ENCODE measurements at places on chromosomes 2 and 18.

GRCh38 chr2:241809383-241810306, 652 bp downstream of the NEU4 start:
- no peak for DNase-seq

- no peak for DNase-seq
Measured at GRCh38 chr18:36333414-36333813, 35.9 kb downstream of the FHOD3 start.

DNA sequence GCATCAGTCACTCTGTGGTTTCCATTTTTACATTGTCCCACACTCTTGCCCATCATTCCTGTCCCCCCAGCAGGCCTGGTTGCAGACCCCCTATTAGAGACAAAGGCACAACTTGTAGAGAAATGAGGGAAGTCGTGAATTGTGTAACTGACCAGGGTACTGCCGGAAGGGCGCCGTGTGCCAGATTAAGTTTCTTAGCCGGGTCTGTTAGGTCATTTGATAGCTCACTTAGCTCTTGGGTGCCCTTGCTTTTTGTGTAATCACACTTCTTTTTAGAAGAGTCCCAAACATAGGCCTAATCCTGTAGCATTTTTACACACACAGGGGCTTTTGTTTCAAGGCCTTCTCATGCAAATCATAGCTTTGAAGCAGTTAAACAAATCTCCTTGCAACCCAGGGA, 87.2 kb downstream of the CTAGE1 start:
- DNase-seq, result no peak

DNA sequence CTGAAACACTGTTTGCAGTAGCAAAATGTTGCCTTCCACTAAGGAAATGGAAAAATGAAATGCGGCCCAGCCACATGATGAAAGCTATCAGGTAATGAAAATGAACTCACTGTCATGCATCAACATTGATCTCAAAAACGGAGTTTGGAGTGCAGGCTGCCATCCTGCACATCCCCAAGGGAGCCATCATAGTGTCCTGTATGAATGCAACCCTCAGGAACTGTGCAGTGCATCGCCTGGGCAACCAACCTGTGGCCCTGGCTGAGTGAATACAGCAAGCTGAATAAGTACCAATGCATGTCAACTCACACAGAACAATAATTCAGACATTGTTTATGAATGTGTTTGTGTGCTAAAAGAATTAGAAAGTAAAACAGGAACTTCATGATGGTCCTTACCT, 23.1 kb upstream of the TXNDC2 start:
- no peak for DNase-seq

DNA sequence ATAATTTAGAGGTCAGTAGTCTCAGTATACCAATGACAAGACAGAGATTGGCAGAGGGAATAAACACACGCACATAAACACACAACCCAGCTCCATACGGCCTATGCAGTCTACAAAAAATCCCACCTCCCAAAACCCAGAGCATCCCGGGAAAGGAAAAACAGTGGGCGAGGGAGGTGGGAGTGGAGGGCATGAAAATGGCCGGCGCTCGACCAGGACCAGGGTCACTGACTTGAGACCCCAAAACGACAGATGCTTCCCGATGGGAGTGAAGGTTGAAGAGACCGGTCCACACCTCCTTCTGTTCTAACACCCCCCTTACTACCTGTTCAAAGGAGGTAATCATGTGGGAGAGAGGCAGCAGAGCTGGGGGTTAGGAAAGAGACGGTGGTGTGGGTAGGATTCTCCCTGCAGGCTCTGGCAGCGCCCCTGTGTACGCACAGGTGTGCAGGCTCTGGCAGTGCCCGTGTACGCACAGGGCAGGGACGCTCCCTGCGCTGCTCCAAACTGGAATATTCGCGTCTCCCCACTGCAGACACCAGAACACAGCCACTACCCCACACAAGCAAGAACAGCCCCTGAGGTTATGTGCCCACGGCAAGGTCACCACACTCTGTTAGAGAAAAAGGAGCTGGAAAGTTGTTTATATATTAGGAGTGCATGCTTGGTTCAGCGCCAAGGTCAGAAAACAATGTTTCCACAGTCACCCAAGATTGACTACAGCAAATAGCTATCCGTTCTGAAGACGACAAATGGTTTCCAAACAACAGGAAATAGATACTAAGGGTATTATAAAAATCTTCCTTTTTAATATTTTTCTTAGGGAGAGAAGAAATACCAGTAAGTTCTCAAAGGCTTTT, 67.9 kb downstream of the EIPR1 start:
- DNase-seq, result no peak

DNA sequence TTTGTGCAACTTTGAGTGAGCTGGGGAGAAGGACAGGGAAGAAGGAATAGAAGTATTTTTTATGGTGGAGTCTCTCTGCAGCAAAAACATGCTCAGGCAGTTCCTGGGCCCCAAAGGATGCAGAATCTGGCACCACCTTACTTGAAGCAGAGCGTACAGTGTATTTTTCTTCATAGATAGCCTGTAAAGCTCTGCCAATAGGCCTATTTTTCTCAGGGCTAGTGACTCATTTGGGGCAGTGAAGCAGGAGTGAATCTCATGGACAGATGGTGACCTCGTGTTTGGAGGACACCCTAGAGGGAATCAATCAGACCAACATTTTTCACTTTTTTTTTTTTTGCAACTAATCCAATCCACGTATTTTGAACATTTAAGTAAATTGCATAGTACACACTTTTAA, 268.1 kb upstream of the CXCR4 start:
- DNase-seq, result no peak

DNA sequence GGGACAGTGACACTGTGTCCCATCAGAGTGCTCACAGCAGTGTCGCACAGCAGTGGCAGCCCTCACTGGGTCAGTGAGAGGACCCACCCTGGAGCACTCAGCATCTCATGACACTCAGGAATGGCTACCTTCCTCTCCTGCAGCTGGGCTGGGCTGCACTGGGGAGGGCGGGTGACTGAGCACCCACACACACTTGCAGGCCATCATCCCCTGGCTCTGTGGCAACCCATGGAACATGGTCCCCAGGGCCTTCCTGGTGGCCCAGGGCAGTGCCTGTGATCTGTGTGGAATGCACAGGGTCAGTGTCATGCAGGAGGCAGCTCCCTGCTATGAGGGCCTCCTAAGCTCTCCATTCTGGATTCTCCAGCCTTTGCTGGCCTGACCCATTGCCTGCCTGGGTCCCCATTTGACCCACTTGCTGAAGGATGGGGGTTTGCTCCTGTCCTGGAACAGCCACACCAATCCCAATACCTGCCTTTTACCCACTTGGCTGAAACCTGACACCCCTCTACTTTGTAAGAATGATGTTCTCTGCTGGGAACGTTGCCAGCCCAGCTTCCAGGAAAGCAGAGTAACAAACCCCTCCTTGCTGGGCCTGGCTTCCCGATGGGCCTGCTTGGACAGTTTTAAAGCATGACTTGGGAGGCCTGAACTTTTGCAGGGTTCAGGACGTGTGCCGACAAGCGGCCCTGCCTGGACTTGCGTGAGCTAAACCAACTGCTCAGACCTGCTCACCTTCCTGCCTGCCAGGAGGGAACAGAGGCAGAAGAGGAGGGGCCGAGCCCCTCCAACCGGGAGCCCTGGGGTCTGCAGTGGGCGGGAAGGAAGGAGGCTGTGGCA, 13.7 kb downstream of the HS6ST1 start:
- no peak for DNase-seq

DNA sequence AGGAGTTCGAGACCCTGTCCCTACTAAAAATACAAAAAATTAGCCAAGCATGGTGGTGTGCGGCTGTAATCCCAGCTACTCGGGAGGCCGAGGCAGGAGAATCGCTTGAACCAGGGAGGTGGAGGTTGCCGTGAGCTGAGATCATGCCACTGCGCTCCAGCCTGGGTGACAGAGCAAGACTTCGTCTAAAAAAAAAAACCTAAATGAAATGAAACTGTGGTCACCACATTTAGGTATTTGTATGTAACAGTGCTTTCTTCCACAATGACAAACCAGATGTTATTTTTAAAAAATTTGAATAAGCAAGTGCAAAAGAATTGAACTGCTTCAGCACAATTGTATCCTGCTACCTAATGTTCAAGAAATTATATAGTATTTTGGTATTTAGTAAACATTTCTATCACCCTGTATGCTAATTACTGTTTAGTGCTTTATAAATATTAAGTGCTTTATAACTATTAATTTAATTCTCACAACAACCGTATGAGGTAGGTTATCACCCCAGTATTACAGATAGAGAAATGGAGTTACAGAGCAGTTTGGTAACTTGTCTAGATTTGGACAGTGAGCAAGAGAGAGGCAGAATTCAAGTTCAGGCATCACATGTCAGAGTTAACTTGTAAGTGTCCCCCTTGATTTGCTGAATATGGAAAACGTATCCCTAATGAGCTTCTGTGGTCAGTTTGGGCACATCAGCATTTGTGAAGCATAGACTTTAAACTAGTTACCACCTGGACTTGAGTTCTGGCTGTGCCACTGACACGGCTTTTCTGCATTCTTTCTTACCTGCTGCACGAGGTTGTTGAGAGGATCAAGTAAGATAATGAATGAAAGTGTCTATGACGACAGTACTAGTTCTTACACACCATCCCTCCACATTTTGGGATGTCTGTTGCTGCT, 14.4 kb downstream of the PHLPP1 start:
- DNase-seq, result no peak

- DNase-seq, result no peak
Measured at GRCh38 chr2:231854616-231855125, 68.4 kb downstream of the COPS7B start.

- no peak for DNase-seq
Measured at GRCh38 chr2:109258905-109259540, 130.0 kb downstream of the SH3RF3 start.
